ENCODE measurements at places on chromosomes 5 and 9.

DNA sequence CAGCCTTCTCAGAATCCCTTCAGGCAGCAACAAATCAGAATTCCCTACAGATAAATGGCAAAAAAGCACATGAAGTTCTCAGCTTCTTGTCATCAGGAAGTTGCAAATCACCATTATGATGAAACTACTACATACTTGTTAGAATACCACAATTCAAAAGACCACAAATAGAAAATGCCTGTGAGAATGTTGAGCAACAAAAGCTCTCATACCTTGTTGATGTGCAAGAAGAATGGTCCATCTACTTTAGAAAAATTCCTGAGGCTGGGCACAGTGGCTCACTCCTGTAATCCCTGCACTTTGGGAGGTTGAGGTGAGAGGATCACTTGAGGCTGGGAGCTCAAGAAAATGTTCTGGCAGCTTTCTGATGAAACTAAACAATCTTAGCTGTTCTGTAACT lies 278.1 kb downstream of the ICE1 start:
- DNase-seq: no peak

- no peak for DNase-seq
These were observed 13.1 kb downstream of the DNAJB5 start for GRCh38 chr9:35002623-35003022.

- no peak for DNase-seq
These were observed 2.7 kb upstream of the TRAF1 start for GRCh38 chr9:120929229-120929791.

DNA sequence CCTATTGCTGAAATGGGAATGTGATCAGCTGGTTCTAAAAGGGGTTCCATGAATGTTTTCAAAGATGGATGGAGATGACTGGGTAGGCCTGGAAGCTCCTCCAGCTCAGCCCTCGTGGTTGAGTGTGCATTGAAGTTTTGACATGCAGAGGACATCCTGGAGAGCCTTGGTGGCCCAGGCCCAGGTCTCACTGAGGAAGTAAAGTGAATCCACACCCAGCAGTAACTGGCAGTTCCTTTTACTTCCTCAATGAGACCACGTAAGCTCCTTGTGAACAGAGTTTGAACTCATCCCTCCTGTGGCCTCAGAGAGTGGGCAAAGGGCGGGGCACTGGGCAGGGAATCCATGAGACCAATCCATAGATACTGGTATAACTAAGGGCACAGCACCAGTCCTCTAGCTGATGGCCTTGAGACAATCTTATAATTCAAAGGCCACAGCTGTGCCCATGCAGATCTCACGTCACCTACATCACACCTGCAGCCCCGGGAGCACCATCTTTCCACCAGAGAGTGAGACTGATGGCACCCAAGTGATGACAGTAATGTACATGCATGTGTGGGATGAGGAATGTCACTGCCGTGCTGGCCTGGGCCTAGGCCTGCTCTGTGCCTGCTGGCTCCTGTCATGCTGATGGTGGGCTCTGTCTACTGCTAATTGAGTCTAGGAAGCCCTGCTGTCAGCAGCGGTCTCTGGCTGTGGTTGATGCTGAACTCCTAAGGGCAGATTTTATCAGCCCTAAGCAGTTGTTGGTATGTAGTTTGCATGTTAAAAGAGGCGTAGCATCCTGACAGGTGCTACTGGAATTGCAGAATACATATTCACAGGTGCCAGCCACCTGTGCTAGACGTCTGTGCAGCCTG lies 257.8 kb downstream of the FSTL4 start:
- no peak for DNase-seq

- no peak for DNase-seq
These were observed 46.8 kb upstream of the OTULINL start for GRCh38 chr5:14534773-14535172.

DNA sequence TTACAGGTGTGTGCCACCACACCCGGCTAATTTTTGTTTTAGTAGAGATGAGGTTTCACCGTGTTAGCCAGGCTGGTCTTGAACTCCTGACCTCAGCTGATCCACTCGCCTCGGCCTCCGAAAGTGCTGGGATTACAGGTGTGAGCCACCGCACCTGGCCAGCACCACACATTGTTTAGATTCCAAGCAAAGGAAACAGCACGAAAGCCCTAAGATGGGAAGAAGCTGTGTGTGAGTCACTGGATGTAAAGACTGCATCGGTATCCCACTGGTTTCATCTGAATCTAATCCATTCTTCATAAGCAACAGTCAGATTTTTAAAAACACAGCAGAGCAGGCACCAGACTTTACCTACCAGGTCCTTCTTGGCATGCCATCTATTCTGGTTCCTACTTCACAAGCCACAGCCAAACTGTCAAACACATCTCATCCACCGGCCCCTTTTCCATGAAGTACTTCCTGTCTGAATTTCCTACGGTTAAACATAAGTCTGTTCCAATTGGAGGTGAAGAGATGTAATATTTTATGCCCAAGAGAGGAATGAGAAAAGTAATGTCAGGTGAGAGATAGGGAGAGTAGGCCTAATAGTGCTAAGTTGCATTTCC lies 17.4 kb downstream of the UBTD2 start:
- no peak for DNase-seq

DNA sequence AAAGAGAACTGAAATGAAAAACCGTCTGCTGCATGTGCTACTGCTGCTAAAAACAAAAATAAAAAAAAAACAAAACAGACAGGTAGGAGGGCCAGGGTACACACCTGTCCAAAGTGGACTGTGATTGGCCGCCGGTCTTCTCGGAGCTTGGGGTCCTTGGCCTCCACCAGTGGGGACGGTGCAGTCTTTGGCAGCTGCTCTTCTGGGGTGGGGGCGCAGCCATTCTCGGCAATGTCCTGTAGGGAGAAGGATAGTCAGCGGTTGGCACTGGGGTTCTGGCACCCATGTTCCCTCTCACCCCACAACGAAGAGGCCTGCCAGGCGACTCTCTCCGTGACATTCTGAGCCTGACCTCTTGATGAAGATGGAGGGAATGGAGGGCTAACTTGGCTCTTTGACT lies 84.3 kb downstream of the CRB2 start:
- DNase-seq: no peak

- peak; percentile 49 for DNase-seq
These were observed 27.7 kb downstream of the PPP3R2 start for GRCh38 chr9:101566904-101567724.

DNA sequence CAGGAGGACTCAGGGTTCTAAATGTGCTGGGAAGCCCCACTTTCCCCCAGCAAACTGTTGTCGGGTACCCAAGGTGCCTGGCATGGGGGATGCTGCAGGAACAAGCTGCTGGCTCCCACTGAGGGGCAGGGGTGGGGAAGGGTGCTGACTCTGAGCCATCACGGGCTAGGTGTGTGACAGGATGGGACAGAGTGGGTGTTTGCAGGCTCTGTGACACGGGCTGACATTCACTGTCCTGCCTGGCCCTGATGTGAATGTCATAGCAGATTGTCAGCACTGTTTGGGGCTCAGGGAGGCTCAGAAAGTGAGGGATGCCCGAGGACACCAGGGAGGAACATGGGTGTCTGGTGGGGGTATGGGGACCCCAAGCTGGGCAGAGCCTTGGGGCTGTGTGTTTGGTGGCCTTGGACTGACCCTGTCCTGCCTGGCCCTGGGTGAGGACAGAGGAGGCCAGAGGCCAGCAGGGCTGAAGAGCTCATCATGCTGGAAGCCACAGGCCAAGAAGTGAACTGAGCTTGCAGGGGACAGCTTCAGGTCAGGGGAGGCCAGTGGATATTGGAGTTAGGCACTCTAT lies 20.6 kb downstream of the WNK2 start:
- DNase-seq: no peak

- DNase-seq: no peak
These were observed 8.5 kb downstream of the NRARP start for GRCh38 chr9:137293482-137294090.

GRCh38 chr5:37400501-37400900 lies 21.4 kb downstream of the WDR70 start:
- DNase-seq: no peak

DNA sequence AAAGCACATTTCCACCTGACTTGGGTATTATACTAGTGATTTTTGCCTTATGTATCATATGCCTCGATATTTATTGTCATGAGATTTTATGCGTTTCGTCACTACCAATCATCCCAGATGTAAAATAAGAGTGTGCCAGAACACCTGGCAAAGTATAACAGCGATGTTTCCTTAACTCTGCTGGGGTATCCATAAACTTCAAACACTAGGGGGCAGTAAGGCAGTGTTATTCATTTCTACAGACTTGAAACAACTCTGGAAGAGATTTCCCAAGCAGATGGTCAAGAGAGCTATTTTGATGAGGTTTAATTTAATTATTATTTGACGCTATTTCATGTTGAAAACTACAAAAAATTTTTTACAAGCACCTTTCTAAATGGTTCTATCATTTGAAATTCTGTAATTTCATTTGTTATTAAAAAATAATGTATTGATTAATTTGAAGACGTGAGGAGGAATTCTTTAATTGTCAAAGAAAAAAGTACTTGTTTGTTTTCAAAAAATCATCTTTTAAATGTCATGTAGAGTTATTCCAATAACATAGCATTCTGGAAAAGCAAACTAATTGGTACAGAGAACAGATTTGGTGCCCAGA lies 388.5 kb upstream of the CTNND2 start:
- peak; percentile 39 for DNase-seq
